ENCODE measurements at places on chromosomes 4 and X.

- no peak for DNase-seq
Measured at GRCh38 chrX:7574325-7574724, 268.6 kb upstream of the VCX start.

GRCh38 chr4:1579001-1579900 is 104.9 kb downstream of the FAM53A start:
- peak; percentile 50 for DNase-seq

- DNase-seq, result no peak
Measured at GRCh38 chr4:3340700-3341083, 47.9 kb downstream of the RGS12 start.

DNA sequence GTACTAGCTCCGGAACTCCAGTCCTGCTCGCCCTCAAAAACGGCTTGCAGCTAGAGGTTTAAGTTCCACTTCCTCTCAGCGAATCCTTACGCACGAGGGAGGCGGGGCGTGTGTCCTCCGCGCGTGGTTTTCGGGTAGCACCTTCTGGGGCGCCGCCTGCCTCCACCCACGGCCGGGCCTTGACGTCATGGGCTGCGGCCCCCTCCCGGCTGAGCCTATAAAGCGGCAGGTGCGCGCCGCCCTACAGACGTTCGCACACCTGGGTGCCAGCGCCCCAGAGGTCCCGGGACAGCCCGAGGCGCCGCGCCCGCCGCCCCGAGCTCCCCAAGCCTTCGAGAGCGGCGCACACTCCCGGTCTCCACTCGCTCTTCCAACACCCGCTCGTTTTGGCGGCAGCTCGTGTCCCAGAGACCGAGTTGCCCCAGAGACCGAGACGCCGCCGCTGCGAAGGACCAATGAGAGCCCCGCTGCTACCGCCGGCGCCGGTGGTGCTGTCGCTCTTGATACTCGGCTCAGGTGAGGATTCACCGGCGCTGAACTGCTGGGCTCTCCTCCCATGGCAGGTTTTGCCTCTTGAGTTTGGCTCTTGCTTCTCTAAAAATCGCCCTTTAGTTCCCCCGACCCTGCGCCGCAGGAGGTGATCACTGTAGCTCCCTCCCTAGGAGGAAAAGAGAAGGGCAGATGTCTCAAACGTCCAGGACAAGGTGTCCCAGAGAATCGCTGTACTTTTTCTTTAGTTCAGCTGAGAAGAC is at the start of gene AREG:
TSS of gene AREG (plus strand) at position 246 of the 752 bp plus-strand sequence. CDS start at position 456, 210 bp downstream.
- peak; percentile 64 for DNase-seq

DNA sequence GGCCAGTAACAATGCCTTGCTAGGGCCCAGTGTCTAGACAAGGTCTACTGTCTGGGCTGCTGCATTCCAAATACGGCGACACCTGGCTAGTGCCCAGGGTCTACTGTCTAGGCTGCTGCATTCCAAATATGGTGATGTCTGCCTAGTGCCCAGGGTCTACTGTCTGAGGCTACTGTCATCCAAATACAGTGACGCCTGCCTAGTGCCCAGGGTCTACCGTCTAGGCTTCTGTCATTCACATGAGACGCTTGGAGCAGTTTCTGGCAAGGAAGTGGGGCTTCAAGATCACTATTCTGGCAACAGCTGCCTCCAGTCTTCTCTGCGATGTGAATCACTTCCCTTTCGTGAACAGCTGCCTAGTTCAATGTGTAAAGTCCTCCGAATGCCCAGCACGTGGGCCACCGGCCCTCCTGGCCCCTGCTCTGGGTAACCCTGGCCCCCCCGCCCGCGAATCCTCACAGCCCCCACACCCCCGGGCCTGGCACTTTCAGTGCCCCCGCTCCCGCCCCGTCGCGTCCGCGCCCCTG is 12.7 kb downstream of the ACOX3 start:
- no peak for DNase-seq

GRCh38 chr4:20890761-20891160 is 190.5 kb downstream of the PACRGL start:
- DNase-seq, result no peak

DNA sequence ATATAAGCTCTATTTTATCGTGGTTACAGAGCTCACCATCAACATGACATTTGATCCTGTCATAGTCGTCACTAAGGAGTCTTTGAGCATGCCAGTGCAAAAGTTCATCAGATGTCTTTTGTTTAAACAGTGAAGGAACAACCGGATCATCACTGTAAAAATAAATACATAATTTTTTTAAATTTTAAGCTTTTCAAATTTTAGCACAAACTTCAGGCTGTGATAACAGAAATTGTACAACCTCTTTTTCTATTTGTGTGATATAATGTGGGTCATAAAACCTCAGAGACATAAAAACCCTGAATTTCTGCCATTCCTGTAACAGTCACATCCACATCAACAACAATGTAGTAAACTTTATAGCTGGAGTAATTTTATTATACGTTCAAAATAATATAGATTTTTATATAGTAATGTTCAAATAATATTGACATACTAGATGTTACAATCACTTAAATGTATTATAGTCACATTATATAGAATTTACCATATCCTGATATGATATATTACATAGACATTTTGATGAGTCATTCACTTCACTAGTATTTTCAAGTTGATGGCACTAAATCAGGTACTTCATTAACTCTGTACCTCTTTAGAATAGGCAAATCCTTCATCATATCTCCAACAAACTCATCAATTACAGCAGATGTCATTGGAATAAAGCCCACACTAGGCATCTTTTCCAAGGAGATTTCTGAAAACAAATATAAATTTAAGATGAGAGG is 47.7 kb downstream of the DDX60L start:
- DNase-seq, result no peak

- DNase-seq, result no peak
Measured at GRCh38 chr4:111404673-111405072, 740.6 kb upstream of the FAM241A start.

DNA sequence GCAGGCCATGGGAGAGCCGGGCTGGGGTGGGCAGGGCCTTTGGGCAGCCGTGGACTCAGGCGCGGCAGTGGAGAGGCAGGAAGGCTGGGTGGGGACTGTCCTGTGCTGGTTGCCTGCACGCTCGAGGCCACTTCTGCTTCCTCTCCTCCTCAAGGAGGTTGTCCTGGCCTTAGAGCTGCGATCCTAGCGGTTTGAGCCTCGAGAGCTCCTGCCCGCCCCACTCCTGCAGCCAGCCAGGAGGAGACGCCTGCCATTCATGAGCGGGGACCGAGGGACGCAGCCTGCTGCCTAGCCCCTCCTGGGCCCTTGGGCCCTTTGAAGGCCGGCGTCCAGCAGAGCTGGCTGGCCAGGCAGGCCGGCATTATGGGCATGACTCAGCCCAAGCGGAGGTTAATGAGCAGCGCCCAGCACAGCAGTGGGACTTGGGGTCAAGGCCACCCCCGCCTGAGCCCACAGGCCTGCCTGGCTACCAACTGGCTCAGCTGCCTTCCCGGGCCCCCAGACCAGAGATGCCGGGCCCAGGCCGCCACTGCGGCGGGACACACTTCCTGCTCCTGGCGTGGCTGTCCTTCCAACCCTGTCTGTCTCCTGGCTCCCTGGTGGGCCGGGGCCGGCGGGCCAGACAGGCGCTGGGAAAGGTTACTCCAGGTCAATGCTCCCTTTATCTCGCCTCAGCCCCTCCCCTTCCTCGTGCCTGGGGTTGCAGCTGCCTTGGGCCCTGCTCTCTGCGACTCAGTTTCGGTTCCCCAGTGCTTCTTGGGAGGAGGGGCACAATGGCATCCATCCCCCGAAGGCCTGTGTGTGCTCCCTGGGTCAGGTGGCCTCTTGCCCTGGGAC is 1.8 kb downstream of the ABCD1 start:
- no peak for DNase-seq

- no peak for DNase-seq
Measured at GRCh38 chrX:31353095-31353494, 281.3 kb upstream of the FTHL17 start.

DNA sequence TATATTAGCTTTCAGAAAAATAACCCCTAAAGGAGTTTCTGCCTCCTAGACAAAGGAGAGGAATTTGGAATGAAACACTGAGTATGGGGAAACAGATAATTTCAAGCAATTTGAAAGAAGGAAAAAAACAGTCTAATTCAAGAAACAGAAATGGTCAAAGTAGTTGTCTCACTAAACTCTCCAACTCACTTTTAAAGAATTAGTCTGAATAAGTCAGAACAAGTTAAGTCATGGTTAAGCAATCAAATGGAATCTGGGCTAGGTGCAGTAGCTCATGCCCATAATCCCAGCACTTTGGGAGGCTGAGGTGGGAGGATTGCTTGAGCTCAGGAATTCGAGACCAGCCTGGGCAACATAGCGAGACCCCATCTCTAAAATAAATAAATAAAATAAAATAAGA is 95.7 kb upstream of the GRIA3 start:
- DNase-seq, result no peak

- DNase-seq, result no peak
Measured at GRCh38 chr4:176150704-176151103, 44.7 kb downstream of the SPATA4 start.

- no peak for DNase-seq
Measured at GRCh38 chrX:150616179-150616862, 47.9 kb downstream of the MTM1 start.

- DNase-seq, result no peak
Measured at GRCh38 chr4:141352909-141353525, 132.3 kb downstream of the ZNF330 start.

DNA sequence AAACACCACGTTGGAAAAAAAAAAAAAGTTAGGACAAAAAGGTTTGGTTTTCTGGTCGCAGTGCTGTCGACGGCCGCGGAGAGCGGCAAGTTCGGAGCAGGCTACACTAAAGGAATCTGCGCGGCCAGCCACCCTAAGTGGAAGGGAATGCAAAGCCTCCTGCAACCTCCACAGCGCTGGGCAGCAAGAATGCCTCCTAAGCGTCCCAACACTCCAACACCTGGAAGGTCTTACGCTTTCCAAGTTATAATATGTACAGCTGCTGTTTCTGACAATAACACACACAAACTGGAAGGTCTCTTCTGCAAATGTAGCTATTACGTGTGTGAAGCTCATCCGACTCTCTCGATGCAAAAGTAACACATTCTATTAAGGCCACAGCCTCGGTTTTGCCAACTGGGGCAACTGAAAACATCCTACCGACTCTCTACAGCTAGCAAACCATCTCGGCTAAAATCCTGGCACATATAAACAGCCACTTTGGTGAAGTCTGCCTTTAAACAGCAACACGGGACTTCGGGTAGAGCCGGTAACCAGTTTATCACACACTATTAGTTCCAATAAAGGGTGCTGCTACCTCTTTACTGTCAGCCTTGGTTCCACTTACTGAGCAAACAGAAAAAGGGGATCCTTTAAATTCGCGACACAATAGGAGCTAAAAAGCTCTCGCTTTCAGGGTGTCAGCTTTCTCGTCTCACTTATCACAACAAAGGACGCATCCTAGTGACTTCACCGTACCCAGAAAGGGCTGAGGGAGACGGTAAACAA is 895 bp downstream of the SMIM14 start:
- DNase-seq, result no peak

DNA sequence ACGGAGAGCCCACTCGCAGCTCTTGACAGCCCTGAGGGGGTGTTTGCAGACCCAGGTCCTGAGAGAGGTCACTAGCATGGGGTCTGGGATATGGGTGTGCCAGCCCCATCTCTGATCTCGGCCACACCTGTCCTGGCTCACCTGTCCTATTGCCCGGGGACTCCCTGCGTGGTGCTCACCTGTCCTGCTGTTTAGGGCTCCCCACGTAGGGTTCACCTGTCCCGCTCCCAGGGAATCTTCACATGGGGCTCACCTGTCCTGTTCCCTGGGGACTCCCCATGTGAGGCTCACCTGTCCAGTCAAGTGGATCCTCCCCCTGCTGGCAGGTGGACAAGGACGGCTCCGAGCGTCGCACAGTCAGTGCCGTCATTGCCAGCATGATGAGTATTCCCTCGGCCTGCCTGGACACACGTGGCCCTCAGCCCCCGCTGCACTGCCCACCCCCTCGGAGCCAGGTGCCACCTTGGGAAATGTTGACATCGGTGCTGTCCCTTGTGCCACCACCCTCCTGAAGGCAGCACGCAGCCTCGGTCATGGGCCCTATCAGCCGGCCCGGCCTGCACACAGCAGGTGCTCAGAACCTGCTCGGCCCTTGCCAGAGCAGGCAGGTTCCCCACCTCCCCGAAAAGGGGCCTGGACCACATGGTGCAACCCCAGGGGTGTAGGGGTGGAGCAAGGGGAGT is 6.3 kb downstream of the SLC49A3 start:
- DNase-seq, result no peak

- no peak for DNase-seq
Measured at GRCh38 chr4:187183826-187184225, 460.2 kb upstream of the FAT1 start.

- no peak for DNase-seq
Measured at GRCh38 chr4:136713140-136713539, 819.2 kb downstream of the PCDH18 start.

DNA sequence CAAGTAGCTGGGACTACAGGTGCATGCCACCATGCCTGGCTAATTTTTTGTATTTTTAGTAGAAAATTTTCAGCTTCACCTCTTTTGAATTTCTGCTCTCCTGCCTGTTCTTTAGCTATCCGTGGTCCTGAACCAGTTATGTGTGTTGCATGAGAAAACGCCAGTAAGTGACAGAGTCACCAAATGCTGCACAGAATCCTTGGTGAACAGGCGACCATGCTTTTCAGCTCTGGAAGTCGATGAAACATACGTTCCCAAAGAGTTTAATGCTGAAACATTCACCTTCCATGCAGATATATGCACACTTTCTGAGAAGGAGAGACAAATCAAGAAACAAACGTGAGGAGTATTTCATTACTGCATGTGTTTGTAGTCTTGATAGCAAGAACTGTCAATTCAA is 13.9 kb downstream of the ALB start:
- DNase-seq, result no peak

- no peak for DNase-seq
Measured at GRCh38 chrX:111039606-111040005, 56.4 kb upstream of the PAK3 start.

- no peak for DNase-seq
Measured at GRCh38 chr4:82611527-82611926, 49.7 kb upstream of the TMEM150C start.

GRCh38 chr4:152513078-152513477 is 22.8 kb downstream of the FBXW7 start:
- DNase-seq, result no peak

DNA sequence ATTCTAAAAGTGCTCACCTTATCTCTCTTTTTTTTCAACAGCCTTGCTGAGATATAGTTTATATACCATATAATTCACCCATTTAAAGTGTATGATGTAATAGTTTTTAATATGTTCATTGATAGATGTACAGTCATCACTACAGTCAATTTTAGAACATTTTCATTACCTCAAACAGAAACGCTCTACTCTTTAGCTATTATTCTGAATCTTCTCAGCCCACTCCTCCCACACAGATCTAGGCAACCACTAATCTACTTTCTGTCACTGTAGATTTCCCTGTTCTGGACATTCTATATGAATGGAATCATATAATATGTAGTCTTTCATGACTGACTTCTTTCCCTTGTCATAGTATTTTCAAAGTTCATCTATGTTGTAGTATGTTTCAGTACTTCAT is 22.6 kb downstream of the MND1 start:
- DNase-seq, result no peak

All from stimulated activated CD4-positive, alpha-beta T cell treated with anti-CD3 and anti-CD28 coated beads, Interleukin-1b, Interleukin-23, amount 100 ng/mL, for 24 hours (primary cell).